ENCODE measurements at places on chromosomes 16 and 17. TPM values are rescaled to one million over a fixed set of nuclear protein-coding genes. Genes with fewer than 3 reads are reported as not detected.

NPIPA8 gene
- not detected for total RNA-seq

CX3CL1 gene
- 35.7 TPM for total RNA-seq

DNA sequence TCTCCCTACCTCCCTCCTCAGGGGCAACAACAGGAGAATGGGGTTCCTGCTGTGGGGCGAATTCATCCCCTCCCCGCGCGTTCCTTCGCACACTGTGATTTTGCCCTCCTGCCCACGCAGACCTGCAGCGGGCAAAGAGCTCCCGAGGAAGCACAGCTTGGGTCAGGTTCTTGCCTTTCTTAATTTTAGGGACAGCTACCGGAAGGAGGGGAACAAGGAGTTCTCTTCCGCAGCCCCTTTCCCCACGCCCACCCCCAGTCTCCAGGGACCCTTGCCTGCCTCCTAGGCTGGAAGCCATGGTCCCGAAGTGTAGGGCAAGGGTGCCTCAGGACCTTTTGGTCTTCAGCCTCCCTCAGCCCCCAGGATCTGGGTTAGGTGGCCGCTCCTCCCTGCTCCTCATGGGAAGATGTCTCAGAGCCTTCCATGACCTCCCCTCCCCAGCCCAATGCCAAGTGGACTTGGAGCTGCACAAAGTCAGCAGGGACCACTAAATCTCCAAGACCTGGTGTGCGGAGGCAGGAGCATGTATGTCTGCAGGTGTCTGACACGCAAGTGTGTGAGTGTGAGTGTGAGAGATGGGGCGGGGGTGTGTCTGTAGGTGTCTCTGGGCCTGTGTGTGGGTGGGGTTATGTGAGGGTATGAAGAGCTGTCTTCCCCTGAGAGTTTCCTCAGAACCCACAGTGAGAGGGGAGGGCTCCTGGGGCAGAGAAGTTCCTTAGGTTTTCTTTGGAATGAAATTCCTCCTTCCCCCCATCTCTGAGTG is 5.9 kb upstream of the LASP1NB start:
- peaks cover 21% of the 10 kb centered on the region for H3K4me1 ChIP-seq
- peaks cover 66% of the 10 kb centered on the region for H3K36me3 ChIP-seq
- H3K4me3 ChIP-seq: no peak overlapping the region

GRCh38 chr16:28821874-28822519 is 802 bp upstream of the ATXN2L start:
- H3K27ac ChIP-seq: peak overlapping the region; percentile 97
- peaks cover 5% of the 10 kb centered on the region for H3K36me3 ChIP-seq
- DNase-seq: no peak
- H3K4me1 ChIP-seq: peaks cover 21% of the 10 kb centered on the region
- H3K27me3 ChIP-seq: no peaks in the 10 kb centered on the region
- no peak overlapping the region for H3K4me3 ChIP-seq

- H3K4me1 ChIP-seq: peaks cover 7% of the 10 kb centered on the region
- H3K36me3 ChIP-seq: no peaks in the 10 kb centered on the region
- no peaks in the 10 kb centered on the region for H3K27me3 ChIP-seq
- H3K27ac ChIP-seq: no peak overlapping the region
- DNase-seq: no peak
- no peak overlapping the region for H3K4me3 ChIP-seq
Observed at GRCh38 chr17:19718041-19718612, 1.7 kb upstream of the SLC47A2 start.

GRCh38 chr16:27899736-27900135 is 163.8 kb downstream of the GSG1L start:
- no peak overlapping the region for H3K27ac ChIP-seq
- H3K36me3 ChIP-seq: no peaks in the 10 kb centered on the region
- DNase-seq: no peak
- H3K4me1 ChIP-seq: no peaks in the 10 kb centered on the region

DNA sequence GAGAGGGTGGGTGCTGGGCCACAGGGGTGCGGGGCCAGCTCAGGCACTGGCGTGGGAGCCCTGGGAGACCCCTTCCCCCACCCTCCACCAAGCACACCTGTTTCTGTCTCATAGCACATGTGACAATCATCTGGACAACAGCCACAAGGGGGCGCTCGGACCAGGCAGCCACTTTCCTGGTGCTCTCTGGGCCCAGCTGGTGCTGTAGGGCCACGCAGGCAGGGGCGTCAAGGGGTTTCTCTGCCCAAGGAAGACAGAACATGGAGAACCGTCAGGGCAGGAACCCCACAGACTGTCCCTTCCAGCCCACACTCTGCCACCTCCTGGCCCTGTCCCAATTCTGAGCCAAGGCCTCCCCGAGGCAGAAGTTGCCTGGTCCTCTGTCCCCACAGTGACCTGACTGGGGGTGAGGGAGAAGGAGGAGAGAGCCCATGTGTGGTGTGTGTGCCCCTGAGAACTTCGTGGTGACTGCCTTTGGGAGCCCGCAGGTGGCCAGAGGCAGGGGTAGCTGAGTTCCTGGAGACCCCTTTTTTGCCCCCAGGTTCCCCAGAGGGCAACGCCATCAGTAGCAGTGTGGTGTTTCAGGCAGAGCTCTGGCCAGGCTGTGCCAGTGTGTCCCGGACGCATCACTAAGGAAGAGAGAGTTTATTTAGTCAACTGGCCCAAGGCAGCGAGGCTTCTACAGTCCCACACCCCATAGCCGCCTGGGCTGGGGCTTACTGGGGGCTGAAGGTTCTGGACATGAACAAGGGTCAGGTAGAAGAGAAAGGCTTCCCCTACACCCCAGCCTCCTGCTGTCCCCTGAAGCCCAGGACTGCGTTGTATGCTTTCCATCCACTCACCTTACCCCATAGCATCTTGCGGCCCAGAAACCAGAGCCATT is 3.1 kb upstream of the SETD6 start:
- H3K4me1 ChIP-seq: peaks cover 15% of the 10 kb centered on the region
- H3K4me3 ChIP-seq: no peak overlapping the region
- H3K36me3 ChIP-seq: peaks cover 2% of the 10 kb centered on the region
- H3K27me3 ChIP-seq: no peaks in the 10 kb centered on the region
- DNase-seq: peak; percentile 79

GRCh38 chr16:65500919-65501318 is 379.1 kb upstream of the CDH11 start:
- no peaks in the 10 kb centered on the region for H3K4me1 ChIP-seq
- no peak overlapping the region for H3K27ac ChIP-seq
- H3K4me3 ChIP-seq: no peak overlapping the region
- no peaks in the 10 kb centered on the region for H3K36me3 ChIP-seq
- no peak for DNase-seq
- H3K27me3 ChIP-seq: no peaks in the 10 kb centered on the region
